ENCODE measurements at places on chromosomes 2 and 18. TPM values are rescaled to one million over a fixed set of nuclear protein-coding genes. Genes with fewer than 3 reads are reported as not detected.
A peak's percentile ranks its signal among the peaks of the same experiment; 100 is the strongest.

Gene OR6B2
- not detected for polyA plus RNA-seq

GRCh38 chr2:64978514-64979268 is 10.5 kb upstream of the SLC1A4 start:
- DNase-seq: no peak

Gene SERPINB11
- not detected for polyA plus RNA-seq

DNA sequence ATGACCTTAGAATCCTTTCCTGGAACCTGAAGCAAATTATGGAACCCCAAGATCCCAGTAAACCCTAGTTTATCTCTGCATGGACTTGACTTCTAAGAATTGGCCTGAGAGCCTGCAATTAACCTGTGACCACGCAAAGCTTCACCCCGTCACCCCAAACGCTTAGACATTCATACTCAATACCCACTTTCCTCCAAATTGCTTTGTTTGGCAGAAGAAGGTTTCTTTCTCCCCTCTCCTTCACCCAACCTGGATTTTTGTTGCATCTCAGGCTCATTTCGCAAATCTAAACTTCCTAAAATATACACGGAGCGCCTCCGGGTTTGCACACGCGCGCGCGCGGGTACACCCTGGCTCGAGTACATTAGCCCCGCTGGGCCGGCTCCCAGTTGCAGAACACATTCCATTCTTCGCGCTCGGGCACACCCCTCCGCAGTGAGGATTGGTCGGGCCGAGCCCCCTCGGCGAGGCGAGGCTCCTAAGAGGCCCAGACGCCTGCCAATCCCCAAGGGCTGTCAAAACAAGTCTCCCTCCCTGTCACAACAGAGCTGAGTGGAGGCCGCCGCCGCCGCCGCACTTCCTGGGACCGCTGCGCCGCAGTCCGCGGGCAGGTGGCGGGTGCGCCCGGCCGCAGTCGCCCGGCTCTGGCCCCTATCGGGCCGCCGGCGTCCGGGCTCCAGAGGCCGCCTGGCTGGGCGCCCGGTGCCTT is at the start of gene PLCL1:
Gene PLCL1 (plus strand): TSS at position 545 of the 709 bp plus-strand sequence.
- peak; percentile 92 for DNase-seq

GRCh38 chr18:22559414-22560274 is 141.9 kb upstream of the CTAGE1 start:
- DNase-seq: peak; percentile 65

- no peak for DNase-seq
Observed at GRCh38 chr2:30680121-30680520, 127.1 kb downstream of the CAPN13 start.

DNA sequence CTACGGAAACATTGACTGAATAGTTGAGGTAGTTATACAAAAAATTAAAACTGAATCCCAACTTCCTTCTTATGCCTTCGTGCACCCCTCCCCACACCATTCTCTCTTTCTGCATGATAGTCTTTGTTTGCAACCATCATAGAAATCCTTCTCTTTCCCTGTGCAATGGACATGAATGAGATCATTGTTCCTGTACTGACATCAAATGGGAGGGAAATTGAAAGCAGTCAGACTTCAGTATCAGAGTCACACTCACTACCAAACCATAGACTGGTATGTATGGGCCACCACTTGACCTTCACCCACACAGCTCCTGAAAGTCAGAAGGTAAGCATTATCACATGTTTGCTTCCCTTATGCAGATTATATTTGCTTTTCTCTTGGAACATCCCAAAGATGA is 782.8 kb downstream of the BCL11A start:
- DNase-seq: no peak

Gene CTLA4
- polyA plus RNA-seq: 0.10 TPM

Measured in psoas muscle (tissue), 8 donors.